ENCODE measurements at places on chromosomes 2 and 18. TPM values are rescaled to one million over a fixed set of nuclear protein-coding genes. Genes with fewer than 3 reads are reported as not detected.

The PFN4 gene
- not detected for total RNA-seq

- H3K27ac ChIP-seq, result no peak overlapping the region
- no peaks in the 10 kb centered on the region for H3K4me1 ChIP-seq
- no peak for DNase-seq
- no peak overlapping the region for H3K4me3 ChIP-seq
These were observed 1705.5 kb upstream of the PIK3C3 start for GRCh38 chr18:40249390-40250080.

DNA sequence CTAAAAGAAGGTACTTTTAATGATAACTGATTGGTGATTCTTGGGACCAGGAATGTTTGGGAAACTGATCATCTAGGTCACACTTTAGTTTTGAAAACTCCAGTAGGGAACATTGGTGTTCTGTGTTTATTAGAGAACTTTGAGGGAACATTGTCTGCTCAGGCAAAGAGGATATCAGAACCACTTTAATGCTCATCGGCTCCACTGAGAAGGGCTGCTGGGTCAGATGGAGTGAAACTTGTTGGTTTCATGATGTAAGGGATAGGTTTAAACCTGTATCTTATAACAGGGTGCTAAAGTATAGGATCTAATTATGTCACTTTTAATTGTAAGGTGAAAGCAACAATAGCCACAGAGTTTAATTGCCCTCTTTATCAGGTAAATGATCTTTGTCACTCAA is 14.2 kb upstream of the POLI start:
- no peak overlapping the region for H3K4me3 ChIP-seq
- H3K27me3 ChIP-seq, result no peaks in the 10 kb centered on the region
- DNase-seq, result no peak
- H3K4me1 ChIP-seq, result 0 out of 2 replicates have a peak, but pooled peaks cover 3% of the 10 kb centered on the region
- H3K36me3 ChIP-seq, result no peaks in the 10 kb centered on the region

DNA sequence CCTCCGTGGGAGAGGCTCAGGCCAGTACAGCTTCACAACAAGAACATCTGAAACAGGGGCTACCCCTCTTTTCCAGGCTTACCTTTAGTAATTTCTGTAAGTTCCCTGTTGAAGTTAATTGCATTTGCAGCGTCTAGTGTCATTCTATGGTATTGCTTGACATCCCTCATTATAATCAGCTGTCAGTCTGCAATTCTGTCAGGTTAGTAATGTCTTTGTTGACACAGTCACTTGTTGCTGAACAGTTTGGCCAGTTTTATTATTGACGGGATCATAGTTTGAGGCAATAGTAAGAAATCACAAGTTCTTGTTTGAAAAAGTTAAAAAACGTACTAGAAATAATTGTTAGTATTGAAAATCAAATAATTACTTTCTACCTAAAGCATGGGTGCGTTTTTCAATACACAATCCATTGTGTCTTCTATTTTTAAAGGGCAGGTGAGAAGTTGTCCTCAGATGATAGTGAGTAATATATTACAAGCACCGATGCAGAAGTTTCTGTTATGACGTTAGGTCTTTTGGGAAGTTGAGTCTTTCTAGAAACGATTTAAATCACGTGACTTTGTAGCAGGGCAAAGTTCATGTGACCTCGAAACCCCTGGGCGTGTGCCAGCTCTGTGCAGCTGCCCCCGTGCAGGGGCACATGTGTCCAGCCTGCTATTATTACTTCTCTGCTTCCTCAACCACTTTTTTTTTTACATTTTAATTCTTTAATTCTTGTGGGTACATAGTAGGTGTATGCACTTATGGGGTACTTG is 49.5 kb upstream of the MBP start:
- no peaks in the 10 kb centered on the region for H3K27me3 ChIP-seq
- no peaks in the 10 kb centered on the region for H3K4me1 ChIP-seq
- no peak overlapping the region for H3K27ac ChIP-seq
- no peak overlapping the region for H3K4me3 ChIP-seq
- DNase-seq, result no peak
- H3K36me3 ChIP-seq, result peaks cover 17% of the 10 kb centered on the region

DNA sequence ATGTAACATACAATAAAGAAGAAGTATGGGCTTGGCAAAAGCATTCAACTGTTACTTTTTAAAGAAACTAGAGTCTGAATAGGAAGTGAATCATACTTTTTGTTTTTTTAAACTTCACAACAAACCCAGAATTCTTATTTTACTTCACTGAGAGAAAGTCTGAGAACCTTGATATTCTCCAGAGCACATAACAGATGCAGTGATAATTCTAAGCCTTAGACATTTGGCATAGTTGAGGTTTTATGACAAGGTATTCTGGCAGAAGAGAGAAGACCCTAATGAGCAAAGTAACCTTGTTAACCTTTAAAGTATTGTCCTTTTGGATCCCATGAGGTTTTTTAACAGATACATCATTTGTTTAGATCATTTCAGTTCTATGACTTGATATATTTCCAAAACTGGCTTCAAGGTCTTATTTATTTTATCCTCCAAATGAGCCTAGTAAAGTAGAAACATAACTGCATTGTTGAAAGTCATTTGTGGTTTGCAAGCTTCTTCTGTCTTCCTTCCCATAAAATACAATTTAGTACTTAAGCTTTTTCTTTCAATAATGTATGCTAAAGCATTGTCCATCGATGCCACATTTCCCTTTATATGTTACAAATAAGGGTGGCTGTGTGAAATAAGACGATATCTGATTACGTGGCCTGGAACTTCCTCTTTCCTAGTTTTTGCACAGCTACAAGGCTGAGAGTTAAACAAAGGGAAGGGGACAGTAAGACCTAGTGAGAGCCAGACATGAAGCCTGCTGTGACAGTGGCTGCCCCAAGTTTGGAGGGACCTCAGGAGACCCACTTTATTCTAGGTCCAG is 86.1 kb upstream of the ITPRID2 start:
- H3K27me3 ChIP-seq, result no peaks in the 10 kb centered on the region
- no peak overlapping the region for H3K4me3 ChIP-seq
- H3K27ac ChIP-seq, result no peak overlapping the region
- H3K36me3 ChIP-seq, result peaks cover 7% of the 10 kb centered on the region

DNA sequence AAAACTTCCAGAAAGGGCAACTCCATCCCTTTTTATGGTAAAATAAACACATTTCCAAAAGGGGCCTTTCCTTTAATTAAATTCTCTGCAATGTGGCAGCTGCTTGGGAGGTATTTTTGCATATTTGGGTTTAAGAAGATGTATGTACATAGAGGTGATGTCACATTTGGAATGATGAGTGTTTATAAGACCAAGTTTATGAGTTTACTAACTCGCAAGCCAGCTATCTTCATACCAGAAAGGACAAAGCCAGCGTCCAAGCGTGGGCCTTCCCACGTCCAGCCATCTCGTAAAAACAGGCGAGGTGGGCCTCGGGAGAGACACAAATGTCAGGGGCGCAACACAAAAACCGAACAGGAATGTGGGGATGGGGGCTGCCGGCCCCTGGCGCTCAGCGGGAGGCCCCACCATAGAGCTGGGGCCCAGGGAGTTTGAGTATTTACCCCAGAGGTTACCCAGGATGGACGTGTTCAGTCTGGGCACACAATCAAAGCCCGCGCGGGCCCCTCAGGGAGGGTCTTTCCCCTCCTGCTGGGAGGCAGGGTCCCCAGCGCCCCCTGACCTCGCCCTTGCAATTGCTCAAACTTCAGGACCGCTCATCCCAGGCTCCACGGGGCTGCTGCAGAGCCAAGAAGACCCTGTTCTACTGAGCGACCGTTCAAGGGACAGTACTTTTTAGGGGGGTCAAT is 137.3 kb downstream of the TWIST2 start:
- no peak overlapping the region for H3K27ac ChIP-seq
- H3K36me3 ChIP-seq, result no peaks in the 10 kb centered on the region
- H3K27me3 ChIP-seq, result no peaks in the 10 kb centered on the region
- no peak overlapping the region for H3K4me3 ChIP-seq
- H3K4me1 ChIP-seq, result no peaks in the 10 kb centered on the region

DNA sequence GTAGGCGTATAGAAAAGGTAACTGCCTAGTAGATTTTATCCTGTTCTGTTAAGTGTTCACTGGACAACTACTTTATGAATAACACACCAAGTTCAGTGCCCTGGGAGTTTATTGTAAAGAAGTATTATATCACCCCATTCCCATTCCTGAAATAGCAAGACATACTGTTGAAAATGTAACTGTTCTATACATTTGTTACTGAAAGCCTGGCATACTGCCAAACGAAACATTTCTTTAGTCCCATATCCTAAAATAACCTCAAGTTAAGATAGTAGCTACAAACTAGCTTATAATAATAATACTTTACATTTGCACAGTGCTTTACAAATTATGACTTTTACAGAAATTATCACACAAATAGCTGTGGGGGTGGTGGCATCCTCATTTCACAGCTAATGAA is 25.1 kb downstream of the SPDYA start:
- no peak overlapping the region for H3K27ac ChIP-seq
- no peaks in the 10 kb centered on the region for H3K27me3 ChIP-seq
- H3K4me1 ChIP-seq, result no peaks in the 10 kb centered on the region
- no peak overlapping the region for H3K4me3 ChIP-seq

DNA sequence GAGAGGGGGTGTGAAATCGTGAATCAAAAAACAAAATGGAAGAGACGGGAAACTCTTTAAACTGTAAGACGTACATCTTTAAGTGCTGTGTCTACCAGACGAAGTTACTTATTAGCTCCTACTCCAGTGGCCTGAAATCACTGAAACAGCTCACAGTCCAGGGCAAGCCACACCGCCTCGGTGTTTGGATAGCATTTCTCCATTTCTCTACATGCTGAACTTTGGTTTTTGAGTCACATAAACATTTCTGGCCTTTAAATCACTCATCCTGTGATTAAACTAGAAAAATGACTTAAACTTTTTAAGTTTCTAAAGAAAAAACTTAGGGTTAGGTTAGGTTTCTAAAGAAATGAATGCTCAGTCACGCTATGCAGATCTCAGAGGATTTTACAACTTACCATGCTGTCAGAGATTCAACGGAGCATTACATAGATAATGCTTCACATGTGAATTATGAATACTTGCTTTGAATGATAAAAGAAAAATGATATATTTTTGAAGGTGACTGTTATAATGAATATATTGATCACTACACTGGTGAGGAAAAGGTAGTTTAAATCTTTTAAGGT is 138.4 kb downstream of the MBP start:
- DNase-seq, result no peak
- no peaks in the 10 kb centered on the region for H3K4me1 ChIP-seq

DNA sequence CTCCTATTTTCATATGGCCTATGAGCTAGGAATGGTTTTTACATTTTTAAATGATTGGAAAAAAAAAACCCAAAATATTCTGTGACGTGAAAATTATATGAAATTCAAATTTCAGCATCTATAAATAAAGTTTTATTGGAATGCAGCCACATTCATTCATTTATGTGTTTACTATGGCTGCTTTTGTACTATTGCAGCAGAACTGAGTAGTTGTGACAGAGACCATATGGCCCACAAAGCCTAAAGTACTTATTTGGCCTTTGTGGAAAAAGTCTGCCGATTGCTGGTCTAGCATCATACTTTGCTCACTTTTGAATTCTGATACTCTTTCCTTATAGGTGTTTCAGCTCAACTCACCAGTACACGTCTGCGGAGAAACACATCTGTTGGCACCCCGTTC is 39.0 kb downstream of the MYO3B start:
- no peak overlapping the region for H3K4me3 ChIP-seq
- no peak overlapping the region for H3K27ac ChIP-seq
- H3K4me1 ChIP-seq, result peaks cover 9% of the 10 kb centered on the region
- no peaks in the 10 kb centered on the region for H3K36me3 ChIP-seq
- no peaks in the 10 kb centered on the region for H3K27me3 ChIP-seq

DNA sequence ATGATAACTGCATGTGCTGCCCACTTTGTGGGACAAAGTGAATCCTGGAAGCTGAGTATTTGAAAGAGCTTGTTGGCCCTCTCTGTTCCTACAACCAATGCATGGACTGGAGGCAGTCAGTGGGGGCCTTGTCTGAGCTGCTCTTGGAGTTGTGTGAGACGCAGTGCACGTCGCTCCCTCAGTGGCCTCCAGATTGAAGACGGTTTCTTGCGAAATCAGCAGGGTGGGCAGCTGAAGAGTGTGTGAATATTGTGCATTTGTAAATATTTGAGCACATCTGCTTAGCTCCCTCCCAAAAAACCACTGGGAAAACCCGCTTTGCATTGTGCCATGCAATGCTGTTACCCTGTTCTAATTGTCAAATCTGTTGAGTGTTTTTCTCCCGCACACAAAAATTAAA is 782.8 kb downstream of the PLCL1 start:
- no peaks in the 10 kb centered on the region for H3K36me3 ChIP-seq
- no peak overlapping the region for H3K4me3 ChIP-seq
- H3K27me3 ChIP-seq, result no peaks in the 10 kb centered on the region
- H3K4me1 ChIP-seq, result no peaks in the 10 kb centered on the region

DNA sequence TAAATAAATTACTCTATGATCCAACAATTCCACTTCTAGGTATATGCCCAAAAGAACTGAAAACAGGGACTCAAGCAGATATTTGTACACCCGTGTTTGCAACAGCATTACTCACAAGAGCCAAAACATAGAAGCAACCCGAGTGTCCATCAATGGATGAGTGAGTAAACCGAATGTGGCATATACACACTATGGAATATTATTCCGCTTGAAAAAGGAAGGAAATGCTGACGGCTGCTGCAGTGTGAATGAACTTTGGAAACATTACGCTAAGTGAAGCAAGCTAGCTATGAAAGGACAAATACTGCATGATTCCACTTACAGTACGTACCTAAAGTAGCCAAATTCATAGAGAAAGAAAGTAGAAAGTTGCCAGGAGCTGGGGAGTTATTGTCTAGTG is 32.2 kb downstream of the MREG start:
- no peaks in the 10 kb centered on the region for H3K27me3 ChIP-seq
- no peak overlapping the region for H3K4me3 ChIP-seq
- H3K36me3 ChIP-seq, result peaks cover 23% of the 10 kb centered on the region
- no peaks in the 10 kb centered on the region for H3K4me1 ChIP-seq
- no peak for DNase-seq

DNA sequence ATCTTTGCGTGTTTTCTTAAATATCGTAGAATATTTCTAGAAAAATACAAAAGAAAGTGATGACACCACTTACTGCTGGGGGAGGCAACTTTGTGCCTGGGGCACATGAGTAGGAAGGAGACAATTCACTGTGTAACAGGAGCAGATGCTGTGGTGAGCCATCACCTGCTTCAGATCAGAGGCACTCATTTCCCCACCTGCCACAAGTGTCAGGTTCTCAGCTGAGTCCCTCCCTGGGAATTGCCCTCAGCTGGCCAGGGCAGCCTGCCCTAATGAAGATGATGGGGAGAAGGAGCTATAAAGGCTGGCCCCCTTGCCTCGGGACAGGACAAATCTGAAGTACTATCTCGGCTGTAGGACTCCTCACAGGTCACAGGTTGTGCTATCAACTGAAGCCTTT is 322.8 kb downstream of the STK39 start:
- no peaks in the 10 kb centered on the region for H3K36me3 ChIP-seq
- no peaks in the 10 kb centered on the region for H3K27me3 ChIP-seq
- H3K4me3 ChIP-seq, result no peak overlapping the region
- DNase-seq, result no peak

- no peaks in the 10 kb centered on the region for H3K27me3 ChIP-seq
- DNase-seq, result no peak
- H3K4me3 ChIP-seq, result no peak overlapping the region
- no peak overlapping the region for H3K27ac ChIP-seq
- no peaks in the 10 kb centered on the region for H3K36me3 ChIP-seq
These were observed 80.9 kb upstream of the SLC66A3 start for GRCh38 chr2:11074246-11074820.
